ENCODE measurements at places on chromosomes 6 and 20. TPM values are rescaled to one million over a fixed set of nuclear protein-coding genes. Genes with fewer than 3 reads are reported as not detected.
A peak's percentile ranks its signal among the peaks of the same experiment; 100 is the strongest.

DNA sequence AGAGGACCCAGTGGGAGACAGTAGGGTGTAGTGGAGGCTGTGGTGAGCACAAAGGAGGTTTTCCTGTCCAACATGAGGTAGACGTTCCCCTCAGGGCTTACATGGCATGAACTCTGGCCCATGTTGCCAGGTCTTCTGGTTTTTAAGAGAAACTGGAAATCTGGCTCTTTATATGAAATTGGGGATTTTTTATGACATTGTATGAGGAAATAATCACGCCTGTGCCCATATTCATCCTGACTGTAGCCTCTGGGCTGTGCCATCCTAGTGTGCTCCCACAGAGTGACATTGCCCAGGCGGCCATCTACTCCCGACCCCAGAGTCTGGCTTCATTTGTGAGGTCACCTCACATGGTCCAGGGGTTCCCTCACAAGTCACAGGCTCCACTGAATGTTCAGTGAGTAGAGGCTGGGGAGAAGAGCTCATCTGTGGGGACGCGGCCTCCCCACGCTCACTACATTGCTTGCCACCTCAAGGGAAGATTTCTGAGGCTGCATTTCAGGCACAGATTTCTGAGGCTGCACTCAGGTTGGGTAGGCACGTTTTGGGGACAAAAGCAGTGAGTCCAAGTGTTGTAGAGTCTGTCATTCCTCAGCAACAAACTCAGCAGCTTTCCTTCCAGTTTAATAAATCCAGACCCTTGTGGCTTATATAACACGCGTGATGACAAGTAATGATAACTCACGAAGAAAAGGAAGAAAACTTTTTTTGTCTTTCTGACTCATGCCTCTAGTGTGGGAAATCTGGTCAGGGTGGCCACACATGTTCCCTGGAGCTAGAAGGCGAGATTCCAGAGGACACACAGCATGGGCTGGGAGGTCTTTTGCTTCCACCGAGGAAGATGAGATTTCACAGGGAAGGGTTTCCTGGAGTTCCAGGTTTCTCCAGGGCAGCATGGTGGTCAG lies 41.7 kb downstream of the SLC24A3 start:
- DNase-seq = no peak

Gene FOXC1
- total RNA-seq = 6.5 TPM

- no peak for DNase-seq
Measured at GRCh38 chr6:5878792-5879191, 127.9 kb downstream of the NRN1 start.

- DNase-seq = peak; percentile 64
Measured at GRCh38 chr6:3389390-3390167, 67.3 kb downstream of the SLC22A23 start.

DNA sequence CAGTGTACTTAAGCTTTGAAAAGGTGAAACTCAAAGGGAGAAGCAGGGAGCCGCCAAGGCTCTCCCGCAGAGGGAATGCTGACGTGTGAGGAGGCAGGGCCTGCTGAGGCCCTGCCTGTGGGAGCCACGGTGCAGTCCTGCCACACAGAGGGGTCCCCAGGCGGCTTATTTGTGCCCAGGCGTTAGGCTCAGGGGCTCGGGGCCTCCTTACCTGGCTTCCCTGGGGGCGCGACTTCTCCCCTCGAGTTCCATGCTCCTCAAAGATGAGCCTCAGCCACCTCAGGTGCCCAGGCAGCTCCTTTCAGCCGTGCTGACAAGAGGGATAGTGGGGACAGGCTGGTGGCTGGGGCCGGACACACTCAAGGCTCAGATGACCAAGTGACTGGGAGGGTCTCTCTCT lies 2.2 kb upstream of the KIF25 start:
- DNase-seq = no peak

DNA sequence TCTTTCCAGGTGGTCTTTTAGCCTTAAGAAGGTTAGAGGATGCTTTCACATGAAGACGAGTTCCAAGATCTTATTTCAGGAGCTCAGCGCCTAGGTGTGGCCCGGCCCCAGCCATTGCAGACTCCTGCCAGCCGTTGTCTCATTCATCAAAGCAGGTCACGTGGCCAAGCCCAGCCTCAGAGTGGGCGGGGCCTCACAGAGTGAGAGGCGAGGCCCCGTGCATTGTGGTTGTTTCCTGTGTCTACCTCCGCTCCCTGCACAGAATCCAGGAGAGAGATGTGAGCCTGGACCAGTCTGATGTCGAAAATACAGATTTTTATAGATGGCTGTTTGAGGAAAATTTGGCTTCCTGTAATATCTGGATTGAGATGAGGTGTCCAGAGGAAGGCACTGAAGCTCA lies 49.2 kb upstream of the CST5 start:
- DNase-seq = peak; percentile 42

DNA sequence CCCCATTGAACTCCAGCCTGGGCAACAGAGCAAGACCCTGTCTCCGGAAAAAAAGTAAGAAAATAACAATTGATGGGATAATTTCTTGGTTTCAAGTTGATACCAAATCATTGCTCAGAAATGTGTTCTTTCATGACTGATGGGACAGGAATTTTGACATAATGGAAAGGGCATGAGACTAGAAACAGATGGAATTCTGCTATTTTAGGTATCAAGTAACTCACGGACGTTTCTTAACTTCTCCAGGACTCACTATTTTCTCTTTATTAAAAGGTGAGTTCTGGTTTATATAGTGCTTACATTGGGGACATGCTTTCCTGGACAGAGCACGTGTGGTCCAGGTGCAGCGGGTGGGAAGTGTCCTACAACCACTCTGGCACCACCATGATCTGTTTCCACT lies 6.0 kb upstream of the DSP start:
- peak; percentile 18 for DNase-seq

- DNase-seq = no peak
Measured at GRCh38 chr6:35730745-35731413, 6.0 kb upstream of the ARMC12 start.

Gene GPR63
- total RNA-seq = 1.3 TPM

Gene PIGU
- total RNA-seq = 20.8 TPM

DNA sequence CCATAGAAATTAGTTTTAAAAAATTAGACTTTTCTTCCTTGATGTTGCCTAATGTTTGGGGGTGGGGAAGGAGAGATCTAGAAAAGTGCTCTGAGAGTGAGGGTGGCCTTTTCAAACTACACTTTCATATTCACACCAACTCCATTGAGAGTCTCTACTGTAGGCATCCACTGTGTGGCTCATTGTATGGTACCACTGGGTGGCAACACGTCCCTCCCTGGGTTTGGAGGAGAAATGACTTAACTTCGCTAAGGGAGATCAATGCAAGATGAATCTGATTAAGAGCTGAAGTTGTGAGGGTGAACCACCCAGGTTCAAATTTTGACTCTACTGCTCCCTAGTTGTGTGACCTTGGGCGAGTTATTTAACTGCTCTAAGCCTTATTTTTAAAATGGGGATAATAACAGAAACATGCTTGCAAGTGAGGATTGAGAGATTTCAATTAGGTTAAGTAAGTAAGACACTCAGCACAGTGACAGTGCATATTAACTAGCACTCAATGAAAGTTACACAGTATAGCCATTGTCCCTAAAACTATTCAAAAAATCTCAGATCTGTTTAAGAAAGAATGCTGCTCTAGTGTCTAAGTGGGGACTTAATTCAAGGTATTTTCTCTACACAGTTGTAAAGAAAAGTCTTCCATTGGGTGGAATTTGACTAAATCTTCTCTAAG lies 193.5 kb upstream of the CNR1 start:
- DNase-seq = peak; percentile 11

- DNase-seq = no peak
Measured at GRCh38 chr20:58755062-58755697, 62.6 kb downstream of the NPEPL1 start.

Data from HT1080 (cell line).